ENCODE measurements at places on chromosomes 12 and 14.

- peak; percentile 36 for DNase-seq
Measured at GRCh38 chr12:122336015-122336946, 70.0 kb upstream of the VPS33A start.

DNA sequence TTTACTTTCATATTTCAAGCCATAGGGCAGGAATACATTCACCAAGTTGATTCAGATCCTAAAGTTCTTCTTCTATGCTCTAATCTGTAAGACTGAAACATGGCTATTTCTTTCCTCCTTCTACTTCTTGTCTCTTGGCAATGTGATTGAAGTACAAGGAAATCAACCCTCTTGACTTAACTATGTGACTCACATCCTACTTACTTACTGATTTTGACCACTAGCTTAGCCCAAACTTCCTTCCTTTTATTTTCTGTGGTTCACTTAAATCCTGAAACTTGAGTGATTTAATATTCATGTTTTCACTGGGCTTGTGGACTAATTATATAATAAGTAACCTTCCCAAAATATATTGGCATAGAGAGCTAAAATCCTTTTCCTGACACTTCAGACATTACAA is 111.2 kb upstream of the NOVA1 start:
- peak; percentile 3 for DNase-seq

DNA sequence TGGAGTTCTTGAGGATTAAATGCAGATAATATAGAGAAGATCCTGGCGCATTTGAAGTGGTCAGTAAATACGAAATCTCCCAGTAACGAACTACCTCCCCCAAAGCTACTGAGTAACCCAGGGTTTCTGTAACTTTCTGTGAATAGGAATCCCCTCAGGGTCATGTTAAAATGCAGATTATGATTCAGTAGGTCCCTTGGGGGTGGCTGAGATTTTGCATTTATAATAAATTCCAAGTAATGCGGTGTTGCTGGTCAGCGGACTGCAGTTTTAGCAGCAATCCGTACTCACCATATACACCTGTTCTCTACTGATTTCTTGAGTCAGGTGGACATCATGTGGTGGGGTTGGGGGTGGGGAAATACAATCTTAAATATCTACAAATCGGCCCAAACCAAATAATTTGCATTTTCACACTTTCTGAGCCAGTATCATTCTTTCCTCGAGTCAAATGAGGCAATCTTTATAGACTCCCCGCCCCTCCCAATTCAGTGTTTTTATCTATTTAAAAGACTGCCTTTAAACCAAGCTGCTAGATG is 868 bp downstream of the SPATA7 start:
- DNase-seq, result no peak

DNA sequence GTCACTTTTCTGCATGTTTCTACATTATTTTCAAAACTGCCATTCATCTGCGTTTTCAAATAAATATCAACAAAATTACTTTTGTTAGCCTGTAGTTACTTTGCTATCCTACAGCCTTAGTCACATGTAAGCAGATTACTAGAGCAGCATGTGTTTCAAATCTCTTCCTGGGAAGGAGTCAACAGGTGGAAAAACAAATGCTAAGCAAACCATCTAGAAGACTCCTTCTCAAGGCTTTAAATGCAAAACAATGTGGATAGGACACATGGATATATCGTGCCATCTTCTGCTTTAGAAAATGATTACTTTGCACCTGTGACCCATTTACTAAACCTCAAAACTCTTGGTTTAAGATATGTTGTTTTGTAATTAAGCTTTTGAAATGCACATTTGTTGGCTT is 108.9 kb downstream of the SSPN start:
- DNase-seq, result no peak

GRCh38 chr14:82354126-82354525 is 820.5 kb upstream of the SEL1L start:
- DNase-seq, result no peak

GRCh38 chr14:74148705-74149104 is 63.9 kb downstream of the LIN52 start:
- DNase-seq, result no peak
